Bronchial smooth muscle cell (primary cell): ENCODE measurements at places on chromosomes 2 and 18. TPM values are rescaled to one million over a fixed set of nuclear protein-coding genes. Genes with fewer than 3 reads are reported as not detected.

Gene OR6B2
- not detected in 2 replicates for total RNA-seq

Gene TRMT61B
- 10.9 and 12.8 TPM in 2 replicates for total RNA-seq

Gene KRTCAP3
- 0.26 and 0.47 TPM in 2 replicates for total RNA-seq

Gene IKZF2
- total RNA-seq = 4.0 and 8.8 TPM in 2 replicates

Gene CCDC150
- 3.3 and 5.2 TPM in 2 replicates for total RNA-seq

Gene C1GALT1C1L
- 0.34 and 0.79 TPM in 2 replicates for total RNA-seq

Gene NEU2
- not detected in 2 replicates for total RNA-seq

Gene NEU4
- 0.16 and 0.17 TPM in 2 replicates for total RNA-seq

Gene CXXC1
- 38.8 and 57.2 TPM in 2 replicates for total RNA-seq

Gene TNS1
- total RNA-seq = 68.1 and 88.8 TPM in 2 replicates

Gene CAD
- 21.9 and 22.9 TPM in 2 replicates for total RNA-seq

Gene MZT2B
- total RNA-seq = 126 and 277 TPM in 2 replicates

Gene BAZ2B
- 53.0 and 65.8 TPM in 2 replicates for total RNA-seq

Gene MOCOS
- total RNA-seq = 2.2 and 4.3 TPM in 2 replicates

Gene ENOSF1
- total RNA-seq = 36.4 and 37.5 TPM in 2 replicates

Gene SEMA4F
- 3.3 and 4.1 TPM in 2 replicates for total RNA-seq

Gene NTSR2
- total RNA-seq = under 0.01 TPM in 1 of 2 replicates, not detected in the other

Gene LAMA3
- total RNA-seq = 4.9 and 11.2 TPM in 2 replicates

Gene EVA1A
- 5.8 and 19.2 TPM in 2 replicates for total RNA-seq

Gene CKAP2L
- 0.17 and 1.3 TPM in 2 replicates for total RNA-seq

Gene FAP
- 46.5 and 157 TPM in 2 replicates for total RNA-seq
